Smooth muscle cell of the pulmonary artery (primary cell): ENCODE measurements at places on chromosomes 5 and 9. TPM values are rescaled to one million over a fixed set of nuclear protein-coding genes. Genes with fewer than 3 reads are reported as not detected.

GCNT4 gene
- total RNA-seq = 1.8 and 5.0 TPM in 2 replicates

TMEM174 gene
- total RNA-seq = not detected in 2 replicates

GABRP gene
- not detected in 2 replicates for total RNA-seq

PRR16 gene
- 7.7 and 8.5 TPM in 2 replicates for total RNA-seq

SAXO1 gene
- under 0.01 TPM in 1 of 2 replicates, not detected in the other for total RNA-seq

TCF7 gene
- 0.40 and 0.98 TPM in 2 replicates for total RNA-seq

IL5 gene
- not detected in 2 replicates for total RNA-seq

PCDHB5 gene
- total RNA-seq = 0.36 and 2.2 TPM in 2 replicates

MRPL36 gene
- 32.0 and 42.7 TPM in 2 replicates for total RNA-seq

SPINK1 gene
- 0.66 and 1.3 TPM in 2 replicates for total RNA-seq

GLE1 gene
- total RNA-seq = 21.2 and 23.4 TPM in 2 replicates

SPATA31E1 gene
- not detected in 2 replicates for total RNA-seq

BTNL8 gene
- not detected in 2 replicates for total RNA-seq

CTNND2 gene
- not detected in 2 replicates for total RNA-seq

NUDT12 gene
- 6.8 and 10.8 TPM in 2 replicates for total RNA-seq

PTGS1 gene
- total RNA-seq = 93.5 and 257 TPM in 2 replicates

CACFD1 gene
- 10.9 and 13.7 TPM in 2 replicates for total RNA-seq

SH2D3C gene
- 0.10 and 2.2 TPM in 2 replicates for total RNA-seq

PPP3R2 gene
- not detected in 2 replicates for total RNA-seq

F2RL1 gene
- 39.7 and 121 TPM in 2 replicates for total RNA-seq

PCDHB10 gene
- 0.79 and 1.4 TPM in 2 replicates for total RNA-seq

KCTD16 gene
- total RNA-seq = 4.6 and 8.4 TPM in 2 replicates

CD72 gene
- total RNA-seq = 0.46 and 0.78 TPM in 2 replicates

UGCG gene
- 114 and 163 TPM in 2 replicates for total RNA-seq

C5orf58 gene
- not detected in 2 replicates for total RNA-seq

RAD23B gene
- total RNA-seq = 90.0 and 98.4 TPM in 2 replicates

CARD9 gene
- total RNA-seq = 0.85 and 3.1 TPM in 2 replicates

SLC34A3 gene
- not detected in 2 replicates for total RNA-seq

SH3PXD2B gene
- 27.9 and 31.4 TPM in 2 replicates for total RNA-seq

CAMK2A gene
- total RNA-seq = 0.10 and 0.46 TPM in 2 replicates

MSX2 gene
- total RNA-seq = 0.83 and 3.8 TPM in 2 replicates

ROR2 gene
- total RNA-seq = 2.0 TPM in 1 of 2 replicates, not detected in the other

MLANA gene
- not detected in 2 replicates for total RNA-seq

GKAP1 gene
- 0.50 and 0.52 TPM in 2 replicates for total RNA-seq

DBH gene
- total RNA-seq = not detected in 2 replicates

TEK gene
- total RNA-seq = 3.4 and 15.5 TPM in 2 replicates

OR2K2 gene
- not detected in 2 replicates for total RNA-seq

OR1J2 gene
- 0.50 TPM in 1 of 2 replicates, not detected in the other for total RNA-seq

ADGRD2 gene
- not detected in 2 replicates for total RNA-seq

NUTM2G gene
- not detected in 2 replicates for total RNA-seq
